ENCODE measurements at places on chromosomes 4 and X. TPM values are rescaled to one million over a fixed set of nuclear protein-coding genes. Genes with fewer than 3 reads are reported as not detected.

- no peak for DNase-seq
These were observed 79.0 kb upstream of the ENPEP start for GRCh38 chr4:110396963-110397362.

DNA sequence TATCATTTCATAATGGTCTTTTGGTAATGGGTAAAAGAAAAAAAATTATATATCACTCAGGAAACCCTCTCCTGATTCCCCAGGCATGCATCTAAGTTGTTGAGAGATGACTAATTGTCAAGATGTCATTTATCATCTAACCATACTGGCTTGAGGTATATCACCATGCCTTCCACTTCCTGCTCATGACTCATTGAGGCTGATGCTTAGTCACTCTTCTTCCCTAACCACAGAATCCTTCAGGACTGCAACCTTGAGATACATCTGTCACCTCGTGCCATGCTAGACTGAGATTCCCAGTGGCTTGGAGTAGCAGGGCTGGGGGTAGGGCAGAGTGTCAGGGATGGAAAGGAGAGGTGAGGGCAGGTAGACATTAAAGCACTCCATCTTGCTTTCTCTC, 782.5 kb upstream of the INTU start:
- DNase-seq = peak; percentile 96

- no peak for DNase-seq
These were observed 25.5 kb downstream of the IRF2 start for GRCh38 chr4:184448821-184449220.

- DNase-seq = no peak
These were observed 6.9 kb upstream of the CLOCK start for GRCh38 chr4:55553441-55554201.

DNA sequence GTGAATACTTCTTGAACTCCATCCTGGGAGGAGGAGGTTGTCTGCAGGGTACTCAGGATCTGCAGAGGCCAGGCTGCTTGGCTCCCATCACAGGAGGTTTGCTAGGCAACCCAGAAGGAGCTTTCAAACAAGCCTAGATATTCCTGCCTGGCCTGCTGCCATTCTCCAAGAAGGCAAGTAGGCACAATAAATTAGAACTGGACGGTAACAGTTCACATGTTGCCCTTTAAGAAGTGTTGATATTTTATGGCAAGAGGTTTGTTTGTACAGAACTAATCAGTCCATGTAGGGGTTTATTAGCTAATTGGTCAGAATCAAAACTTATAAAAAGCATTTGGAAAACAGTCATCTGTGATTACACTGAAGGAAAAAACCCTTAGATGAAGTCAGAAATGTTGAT, 39.3 kb downstream of the SYNPO2 start:
- no peak for DNase-seq

GRCh38 chr4:151403656-151404055, 5.3 kb upstream of the FHIP1A start:
- no peak for DNase-seq

DNA sequence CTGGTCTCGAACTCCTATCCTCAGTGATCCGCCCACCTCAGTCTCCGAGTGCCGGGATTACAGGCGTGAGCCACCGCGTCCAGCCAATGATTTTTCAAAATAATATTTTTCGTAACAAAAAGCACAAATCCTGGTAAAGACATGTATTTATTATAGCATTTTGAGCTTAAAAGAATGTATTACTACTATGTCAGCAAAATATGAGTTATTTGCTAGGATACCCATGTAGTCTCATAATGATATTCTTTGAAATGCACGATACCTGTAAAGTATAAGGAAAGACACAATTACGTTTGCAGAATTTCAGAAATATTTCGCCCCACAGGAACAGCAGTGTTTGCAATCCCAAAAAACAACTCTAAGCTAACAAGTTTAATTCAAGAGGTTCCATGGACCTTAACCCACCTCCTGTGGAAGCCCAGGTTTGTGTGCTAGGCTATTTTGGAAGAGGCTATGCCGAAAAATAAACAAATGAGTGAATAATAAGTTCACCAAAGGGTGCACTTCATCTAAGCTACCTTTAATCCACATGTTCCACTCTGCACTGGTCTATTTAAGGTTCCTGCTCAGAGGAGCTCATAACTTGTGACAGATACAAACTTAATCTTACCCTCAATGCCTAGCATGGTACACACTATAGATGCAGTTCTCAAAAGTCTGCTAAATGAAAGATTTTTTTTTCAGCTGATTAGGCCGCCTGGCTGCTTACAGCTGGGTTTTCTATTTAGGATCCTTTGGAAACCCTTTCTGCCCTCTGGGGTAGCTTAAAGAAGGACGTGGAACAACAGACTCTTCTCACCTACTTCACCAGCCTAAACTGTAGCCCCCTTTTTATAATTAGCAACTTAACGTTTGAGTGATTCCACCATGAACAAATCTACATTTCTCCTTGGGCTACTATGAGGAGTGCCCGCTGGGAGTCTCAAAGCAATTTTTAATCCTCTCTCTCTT, 5.0 kb downstream of the FRYL start:
- DNase-seq = no peak

DNA sequence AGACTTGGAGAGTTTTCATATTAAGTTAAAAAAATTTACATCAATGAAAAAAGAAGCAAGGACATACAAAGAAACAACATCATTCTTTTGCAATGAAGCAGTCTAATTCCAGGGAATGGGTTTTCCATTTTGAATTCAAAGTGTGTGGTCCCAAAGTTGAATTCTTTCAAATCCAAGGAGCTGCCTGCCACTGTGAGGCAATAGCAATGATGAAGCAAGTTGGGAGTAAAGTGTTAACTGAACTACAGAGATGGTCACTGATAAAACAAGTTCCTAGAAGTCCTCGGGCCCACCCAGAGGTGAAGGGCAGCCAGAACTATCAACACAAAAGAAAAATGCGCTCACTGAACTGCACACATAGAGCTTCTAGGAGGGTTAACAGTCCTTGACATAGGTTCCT, 115.9 kb downstream of the RAB28 start:
- DNase-seq = no peak

- DNase-seq = no peak
These were observed 63.0 kb upstream of the SLC10A4 start for GRCh38 chr4:48420144-48420543.

DNA sequence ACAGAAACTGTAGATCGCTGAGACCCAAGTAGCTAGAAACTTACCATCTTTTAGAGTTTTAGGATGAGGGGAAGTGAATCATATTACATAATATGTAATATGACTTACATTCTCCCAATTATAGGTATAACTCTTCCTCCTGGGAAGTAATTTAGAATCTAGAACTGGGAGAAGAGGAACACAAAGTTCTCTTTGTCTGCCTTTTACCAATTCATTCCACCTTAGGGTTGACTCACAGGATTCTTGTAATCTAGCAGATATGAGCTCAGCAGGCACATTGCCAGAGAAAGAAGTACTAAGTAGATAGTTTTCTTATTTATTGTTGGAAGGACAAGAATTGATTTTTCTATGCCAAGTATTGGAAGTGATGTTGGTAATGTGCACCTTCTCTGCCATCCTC, 58.0 kb upstream of the CCSER1 start:
- DNase-seq = peak; percentile 47

- no peak for DNase-seq
These were observed 2.5 kb upstream of the RXFP1 start for GRCh38 chr4:158519226-158519625.

DNA sequence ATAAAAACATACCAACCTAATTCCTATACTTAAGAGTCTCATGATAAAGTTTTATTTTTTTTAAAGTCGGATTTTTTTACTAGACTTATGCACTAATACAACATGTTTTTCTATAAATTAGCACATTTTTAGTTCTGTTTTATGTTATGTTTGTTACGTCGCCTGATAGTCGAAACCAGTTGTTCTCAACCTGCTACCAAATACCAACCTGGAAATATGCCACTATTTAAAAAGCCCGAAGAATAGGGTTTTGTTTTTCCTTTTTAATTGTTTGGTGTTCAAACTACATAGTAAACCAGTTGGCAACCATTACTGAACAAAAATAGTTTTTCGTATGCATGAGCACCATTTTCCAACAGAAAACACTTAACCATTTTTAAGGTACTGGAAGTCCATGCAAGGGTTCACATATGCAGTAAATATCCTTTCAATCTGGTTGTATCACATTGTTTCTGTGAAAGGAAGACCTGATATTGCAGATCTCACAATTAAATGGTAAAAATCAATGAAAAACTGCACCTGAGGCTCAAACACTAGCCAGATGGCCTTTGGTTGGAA, 1.4 kb downstream of the WDFY3 start:
- DNase-seq = no peak

- no peak for DNase-seq
These were observed 91.5 kb upstream of the DHX15 start for GRCh38 chr4:24675721-24676389.

Gene ADRA2C
- 28.1 TPM for total RNA-seq

Gene PDLIM3
- total RNA-seq = 11.5 TPM

Gene GAGE12E
- not detected for total RNA-seq

Gene LUZP4
- total RNA-seq = not detected

Gene NKAP
- total RNA-seq = 9.3 TPM

Gene RTL9
- total RNA-seq = 0.10 TPM

Data from HCT116 (cell line).